NCI-H748 treated with DMSO at 0.1 percent for 48 hours (cell line): ENCODE measurements at places on chromosomes 5 and 9.

DNA sequence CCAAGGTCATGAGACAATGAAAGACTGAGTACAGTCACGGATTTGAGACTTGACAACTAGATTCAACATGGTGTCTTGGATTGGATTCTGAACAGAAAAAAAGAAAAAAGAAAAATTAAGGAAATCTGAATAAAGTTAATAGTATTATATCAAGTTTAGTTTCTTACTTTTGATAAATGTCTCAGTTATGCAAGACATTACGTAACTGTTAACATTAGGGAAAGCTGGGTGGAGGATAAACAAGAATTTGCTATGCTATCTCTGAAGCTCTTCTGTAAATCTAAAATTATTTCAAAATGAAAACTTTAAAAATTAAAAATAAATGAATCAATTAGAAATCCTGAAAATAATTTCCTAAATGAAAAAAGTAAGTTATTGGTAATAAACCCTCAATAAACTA lies 14.4 kb upstream of the DCAF12 start:
- no peak for DNase-seq

- DNase-seq: no peak
Measured at GRCh38 chr5:126852091-126852571, 75.2 kb downstream of the LMNB1 start.

- peak; percentile 62 for DNase-seq
Measured at GRCh38 chr5:1523480-1523792, 324 bp downstream of the LPCAT1 start.

DNA sequence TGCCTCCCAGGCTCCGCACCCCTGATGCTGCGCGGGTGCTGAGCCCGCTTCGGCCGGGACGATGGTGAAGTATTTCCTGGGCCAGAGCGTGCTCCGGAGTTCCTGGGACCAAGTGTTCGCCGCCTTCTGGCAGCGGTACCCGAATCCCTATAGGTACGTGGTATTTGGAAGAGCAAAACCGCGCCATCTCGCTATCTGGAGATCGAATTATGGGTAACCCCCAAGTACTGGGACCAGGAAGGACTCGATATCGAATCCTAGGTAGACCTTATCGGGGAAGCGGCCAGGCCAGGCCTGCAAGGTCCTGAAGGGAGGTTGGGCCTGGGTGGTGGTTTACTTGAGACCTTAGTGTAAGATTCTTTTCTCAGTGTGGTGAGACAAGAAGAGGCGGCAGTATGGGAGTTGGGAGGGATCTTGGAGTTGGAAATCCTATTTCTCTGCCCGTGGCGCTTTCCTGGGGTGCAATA lies 359 bp downstream of the PRELID1 start:
- no peak for DNase-seq

- DNase-seq: no peak
Measured at GRCh38 chr9:86766912-86767311, 180.4 kb downstream of the GAS1 start.

DNA sequence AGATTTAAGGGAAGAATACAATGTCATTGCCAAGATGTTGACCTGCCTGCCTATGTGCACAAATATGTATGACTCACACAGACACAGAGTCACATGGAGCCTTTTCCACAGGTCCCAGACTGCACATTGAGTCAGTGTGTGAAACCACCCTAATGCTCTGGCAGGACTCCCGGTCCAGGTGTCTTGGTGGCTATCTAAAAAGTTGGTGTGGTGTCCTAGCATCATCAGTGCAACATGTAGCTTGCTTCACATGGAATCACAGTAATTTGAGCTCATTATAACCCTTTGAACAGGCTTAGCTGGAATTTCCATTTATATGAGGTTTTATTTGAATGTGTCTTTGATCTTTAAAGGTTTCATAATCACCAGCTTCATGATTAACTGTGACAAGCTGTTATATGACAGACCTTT lies 10.7 kb downstream of the IFNA5 start:
- DNase-seq: no peak

DNA sequence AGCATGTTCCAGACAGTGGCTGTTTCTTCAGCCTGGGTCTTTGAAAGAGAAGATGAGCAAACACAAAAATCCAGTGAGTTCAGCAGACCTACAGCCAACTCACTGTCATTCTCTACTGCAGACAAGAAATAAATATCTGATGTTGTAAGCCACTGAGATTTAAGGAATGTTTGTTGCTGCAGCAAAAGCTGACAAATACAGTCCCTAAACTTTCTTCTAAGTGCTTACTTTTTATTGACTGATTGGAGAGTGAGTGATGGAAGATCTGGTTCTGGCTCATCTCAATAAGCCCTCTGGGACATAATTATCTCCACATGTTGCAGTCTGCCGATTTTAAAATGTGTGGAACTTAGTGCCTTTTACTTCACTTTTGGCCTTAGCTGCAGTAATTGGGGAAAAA lies 69.9 kb upstream of the LMNB1 start:
- no peak for DNase-seq

DNA sequence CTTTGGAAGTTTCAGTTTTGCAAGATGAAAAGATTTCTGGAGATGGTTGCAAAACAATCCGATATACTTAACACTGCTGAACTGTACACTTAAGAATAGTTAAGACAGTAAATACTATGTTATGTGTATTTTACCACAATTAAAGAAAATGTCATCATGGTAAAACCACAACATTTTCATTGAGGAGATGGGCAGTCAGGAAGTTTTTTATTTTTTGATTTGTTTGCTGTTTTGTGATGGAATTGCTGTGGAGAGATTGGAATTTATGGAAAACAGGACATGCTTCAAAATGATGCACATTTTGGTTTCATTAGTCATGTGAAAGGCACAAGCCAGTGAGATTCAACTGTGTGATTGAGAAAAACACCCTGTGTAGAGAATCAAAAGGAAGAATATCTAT lies 90.5 kb upstream of the AGXT2 start:
- no peak for DNase-seq

DNA sequence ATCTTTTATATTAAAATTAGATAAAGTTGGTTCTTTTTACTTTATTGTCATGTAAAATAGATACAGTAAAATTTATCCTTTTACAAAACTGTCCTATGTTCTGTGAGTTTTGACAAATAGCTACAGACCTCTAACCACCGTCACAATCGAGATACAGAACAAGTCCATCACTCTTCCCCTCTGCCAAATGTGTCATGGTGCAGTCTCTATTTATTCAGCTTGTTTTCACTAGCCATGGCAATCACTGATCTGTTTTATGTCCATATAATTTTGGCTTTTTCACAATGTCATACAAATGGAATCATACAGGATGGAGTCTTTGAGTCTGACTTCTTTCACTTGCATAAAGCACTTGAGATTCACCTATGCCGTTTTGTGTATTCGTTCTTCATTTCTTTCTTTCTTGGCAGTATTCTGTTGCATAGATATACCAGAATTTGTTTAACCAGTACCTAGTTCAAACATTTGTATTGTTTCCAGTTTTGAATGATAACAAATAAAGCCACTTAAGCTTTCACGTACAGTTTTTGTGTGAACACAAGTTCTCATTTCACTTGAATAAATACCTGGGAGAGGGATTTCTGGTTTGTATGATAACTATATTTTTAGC lies 273.2 kb upstream of the MPDZ start:
- peak; percentile 98 for DNase-seq

DNA sequence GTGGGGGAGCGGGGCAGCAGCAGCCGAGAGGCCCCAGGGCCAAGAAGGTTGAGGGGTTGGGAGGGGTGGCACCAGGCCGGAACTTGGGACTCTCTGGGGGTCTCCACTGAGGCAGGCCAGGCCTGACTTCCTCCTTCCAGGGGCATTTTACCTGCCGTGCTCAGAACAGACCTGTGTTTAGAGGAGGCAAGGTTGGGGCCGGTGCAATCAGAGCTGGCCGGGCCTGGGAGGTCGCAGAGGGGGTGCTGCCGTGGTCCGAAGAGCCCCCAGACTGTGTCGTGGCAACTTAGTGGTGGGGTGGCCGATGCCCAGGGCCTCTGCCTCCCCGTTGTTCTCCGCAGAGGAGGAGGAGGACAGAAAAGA lies 21.8 kb downstream of the GLT6D1 start:
- no peak for DNase-seq

- DNase-seq: peak; percentile 50
Measured at GRCh38 chr9:79026316-79026715, 545.4 kb upstream of the TLE4 start.

- DNase-seq: no peak
Measured at GRCh38 chr5:499233-500209, 24.7 kb downstream of the SLC9A3 start.

- DNase-seq: peak; percentile 56
Measured at GRCh38 chr9:29212397-29213387, 1639.4 kb upstream of the C9orf72 start.

GRCh38 chr9:93194641-93195040 lies 10.7 kb downstream of the WNK2 start:
- DNase-seq: no peak

DNA sequence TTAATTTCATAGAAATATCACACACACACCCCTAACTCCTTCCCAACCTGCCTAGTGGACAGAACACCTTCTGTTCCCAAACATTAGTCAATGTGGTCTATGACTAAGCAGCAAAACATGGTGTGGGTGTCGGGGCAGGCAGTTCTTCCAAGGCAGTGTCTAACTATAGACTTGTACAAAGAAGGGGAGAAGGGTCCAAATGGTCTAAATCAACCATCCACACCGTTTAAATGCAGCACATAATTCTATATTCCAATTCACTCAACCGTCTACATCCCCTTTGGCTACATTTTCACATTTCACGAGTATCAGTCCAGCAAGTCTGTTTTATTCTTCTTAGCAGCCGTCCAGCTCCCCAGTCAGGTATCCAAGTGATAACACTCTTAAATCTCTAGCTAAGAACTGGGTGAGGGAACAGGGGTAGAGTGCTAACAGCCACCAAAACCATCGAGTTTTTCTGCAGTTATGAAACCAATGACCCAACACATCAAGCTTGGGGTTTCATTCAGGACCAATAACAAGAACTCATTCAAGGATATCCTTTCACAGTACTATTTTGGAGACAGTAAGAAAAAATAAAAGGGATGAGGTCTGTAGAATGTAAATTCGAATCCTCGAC lies 3.3 kb downstream of the ZNF608 start:
- DNase-seq: peak; percentile 61

DNA sequence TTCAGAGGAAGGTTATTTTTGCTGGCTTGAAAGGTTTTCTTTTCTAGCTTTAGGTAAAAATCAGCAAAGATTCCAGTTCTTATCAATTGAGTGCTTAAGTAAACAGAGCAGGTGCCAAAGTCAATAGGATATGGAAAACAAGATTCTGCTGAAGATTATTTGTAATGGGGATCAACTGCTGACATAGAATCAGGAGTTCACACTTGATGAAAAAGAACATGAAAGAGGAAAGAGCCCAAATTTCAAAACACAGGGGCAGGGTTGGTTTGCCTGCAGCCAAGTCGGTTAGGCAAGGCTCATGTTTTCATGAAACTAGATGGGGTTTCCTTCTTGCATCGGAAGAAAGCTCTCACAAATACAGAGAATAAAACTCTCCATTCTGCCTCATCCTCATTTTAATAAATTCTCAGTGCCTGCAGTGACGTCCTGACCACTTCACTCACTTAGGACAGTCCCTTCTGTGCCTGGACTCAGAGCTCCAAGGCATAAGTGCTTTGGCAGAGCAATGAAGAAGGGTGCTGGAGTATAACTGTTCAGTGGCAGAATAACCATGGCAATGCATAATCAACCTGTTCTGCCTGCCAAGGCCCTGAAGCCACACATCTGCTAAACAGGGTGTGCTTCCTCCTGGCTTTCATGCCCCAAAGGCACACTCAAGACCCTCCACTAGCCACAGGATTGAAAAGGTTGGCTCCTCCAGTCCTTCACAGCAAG lies 179.6 kb downstream of the GNAQ start:
- DNase-seq: no peak

DNA sequence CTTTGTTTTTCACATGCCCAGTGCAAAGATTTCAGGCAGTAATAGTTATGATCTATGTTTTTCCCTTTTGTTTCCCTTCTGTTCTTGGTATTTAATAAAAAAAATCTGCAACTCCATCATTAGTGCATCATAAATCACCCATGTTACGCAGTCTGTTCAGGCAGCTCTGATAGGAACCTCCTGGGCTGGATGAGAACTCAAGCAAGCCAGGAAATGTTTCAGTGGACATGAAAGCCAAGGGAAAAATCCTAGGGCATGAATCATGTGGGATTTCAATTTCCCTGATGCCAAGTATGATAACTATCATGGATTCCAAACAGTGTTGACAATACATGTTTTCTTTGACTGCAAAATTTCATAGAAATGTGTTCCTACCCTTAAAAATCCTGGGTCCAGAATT lies 119.7 kb upstream of the TARS1 start:
- no peak for DNase-seq

DNA sequence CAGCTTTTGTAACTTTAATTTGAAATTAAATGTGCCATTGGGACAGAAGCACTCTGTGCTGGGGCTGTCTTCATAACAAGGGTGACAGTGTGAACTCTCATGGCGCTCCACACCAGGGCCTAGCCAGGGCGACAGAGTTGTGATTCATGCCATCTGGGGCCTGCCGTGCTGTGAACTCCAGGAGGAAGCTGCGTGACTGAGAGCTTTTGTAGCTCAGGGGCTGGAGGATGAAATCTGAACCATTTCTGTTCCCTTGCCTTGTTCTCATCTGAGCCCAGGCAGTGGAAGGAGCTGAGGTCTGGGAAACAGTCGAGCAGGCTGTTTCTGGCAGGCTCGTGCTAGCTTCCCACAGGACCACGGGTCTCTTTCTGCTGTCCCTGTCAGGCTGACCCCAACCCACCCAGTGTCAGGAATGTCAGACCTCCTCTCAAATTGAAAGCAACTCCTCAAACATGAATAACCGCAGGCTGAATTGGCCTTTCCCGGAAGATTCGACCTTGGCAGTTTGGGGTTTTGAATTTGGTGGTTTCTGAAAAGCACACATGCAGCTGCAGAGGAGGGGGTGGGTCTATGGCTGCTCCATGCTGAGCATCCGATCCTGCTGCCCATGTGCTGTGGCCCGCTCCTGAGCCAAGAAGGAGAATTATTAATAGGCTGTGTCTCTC lies 69.2 kb upstream of the RPS23 start:
- DNase-seq: no peak

- no peak for DNase-seq
Measured at GRCh38 chr9:91082731-91083130, 279.0 kb downstream of the AUH start.

DNA sequence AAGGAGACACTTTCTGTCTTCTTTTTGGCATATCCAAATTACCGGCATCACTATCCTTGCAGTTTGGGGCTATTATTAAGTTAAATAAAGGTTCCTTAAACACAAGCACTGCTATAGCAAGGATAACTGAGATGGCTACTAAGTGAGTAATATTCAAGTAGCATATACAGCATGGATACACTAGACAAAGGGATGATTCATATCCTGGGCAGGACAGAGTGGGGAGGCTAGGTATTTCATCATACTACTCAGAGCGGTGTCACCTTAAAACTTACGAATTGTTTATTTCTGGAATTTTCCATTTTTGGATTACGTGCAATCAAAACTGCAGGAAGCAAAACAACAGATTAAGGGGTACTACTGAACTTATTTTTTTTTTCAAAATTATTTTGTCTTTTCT lies 54.1 kb downstream of the FER start:
- DNase-seq: no peak

DNA sequence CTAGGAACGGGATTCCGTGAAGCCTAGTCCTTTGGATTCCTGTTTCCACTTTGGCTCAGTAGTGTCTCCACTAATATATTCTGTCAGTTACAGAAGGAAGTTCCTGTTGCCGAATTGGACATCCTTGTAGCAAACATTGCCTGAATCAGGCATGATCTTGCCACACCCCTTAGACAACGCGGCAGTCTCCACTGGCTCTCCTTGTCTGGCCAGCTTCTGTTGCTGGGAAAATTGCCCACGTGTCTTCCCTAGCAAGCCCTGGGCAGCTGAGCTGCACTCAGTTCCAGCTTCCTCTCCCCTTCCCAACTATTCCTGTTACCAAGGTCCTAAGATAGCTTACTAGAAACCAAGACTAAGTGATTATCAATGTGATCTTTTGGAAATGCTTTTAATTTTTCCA lies 316.6 kb upstream of the RIOK2 start:
- DNase-seq: no peak
